ENCODE measurements at places on chromosomes 6 and 20.

GRCh38 chr20:46709459-46710152 lies at the start of gene SLC2A10:
Gene SLC2A10 (plus strand): TSS chr20:46709649. CDS start chr20:46709737, 88 bp downstream.
- DNase-seq: no peak

DNA sequence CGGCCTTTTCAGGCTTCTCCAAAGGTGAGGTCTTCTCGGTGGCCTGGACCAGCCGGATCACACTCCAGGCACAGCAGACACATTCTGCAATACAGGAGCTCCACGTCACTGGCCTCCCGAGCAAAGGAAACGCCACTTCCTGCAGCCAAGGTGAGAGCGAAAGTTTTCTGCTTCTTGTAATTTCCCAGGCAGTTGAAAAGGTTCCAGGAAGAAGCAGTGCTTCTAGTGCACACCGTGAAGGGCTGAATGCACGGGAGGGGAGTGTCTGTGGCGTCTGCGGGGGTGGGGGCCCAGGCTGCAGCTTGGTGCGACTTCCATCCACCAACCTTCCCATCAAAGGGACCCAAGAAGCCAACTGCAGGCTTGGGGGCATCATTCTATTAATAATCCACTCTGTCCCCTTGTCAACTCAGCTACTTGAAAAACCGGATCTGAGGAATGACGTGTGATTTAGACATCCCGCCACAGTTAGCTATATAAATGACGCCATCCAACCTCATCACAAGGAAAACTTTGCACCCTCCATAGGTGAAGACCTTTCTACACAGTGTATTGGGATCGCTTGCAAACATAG lies 61.1 kb downstream of the NFATC2 start:
- peak; percentile 31 for DNase-seq

DNA sequence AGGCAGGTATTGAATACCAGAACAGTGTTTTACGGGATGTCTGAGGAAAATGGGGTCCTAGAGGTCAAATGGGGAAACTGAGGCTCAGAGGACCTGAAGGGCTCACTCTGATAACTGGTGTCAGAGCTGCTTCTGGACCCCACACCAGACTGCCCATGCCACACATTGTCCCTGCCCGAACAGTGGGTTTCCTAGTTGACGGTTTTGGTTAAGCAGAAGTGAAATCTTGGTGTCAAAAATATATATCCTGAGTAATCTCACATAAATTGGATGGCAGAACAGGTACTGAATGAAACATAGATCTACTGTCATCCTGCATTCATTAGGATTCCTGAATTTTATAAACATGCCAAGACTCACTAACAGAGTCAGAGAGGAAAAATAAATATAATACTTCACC lies 16.3 kb downstream of the NOX3 start:
- no peak for DNase-seq

DNA sequence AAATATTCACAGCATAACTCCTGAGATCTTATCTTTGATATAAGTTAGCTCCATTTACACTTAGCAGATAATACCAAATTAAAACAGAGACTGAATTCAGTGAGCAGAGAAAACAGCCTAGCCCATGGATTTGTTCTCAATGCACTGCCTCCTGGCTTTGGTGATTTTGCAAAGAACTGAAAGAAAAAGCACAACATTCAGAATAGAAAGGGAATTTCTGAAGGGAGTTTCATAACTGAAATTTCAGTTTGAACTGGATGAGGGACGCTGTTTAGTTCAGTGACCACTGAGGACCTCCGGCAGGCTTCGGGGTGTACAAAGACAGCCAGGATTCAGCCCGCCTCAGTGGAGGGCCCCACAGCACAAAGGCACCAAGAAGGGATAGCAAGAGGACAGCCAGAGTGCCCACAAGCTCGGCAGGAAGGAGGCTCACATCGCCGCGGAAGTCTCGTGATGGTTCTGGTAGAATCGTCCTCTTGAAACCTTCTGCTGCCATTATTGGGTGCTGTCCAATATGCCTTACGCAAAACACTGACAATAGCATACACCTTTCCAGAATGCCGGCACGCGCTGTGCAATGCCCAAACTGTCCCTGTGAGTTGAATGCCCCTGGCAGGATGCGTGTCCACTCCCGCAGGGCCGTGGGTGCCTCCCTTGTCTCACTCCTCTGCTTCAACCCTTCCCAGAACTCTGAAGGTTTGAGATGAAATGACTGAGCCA lies 9.7 kb upstream of the IRF4 start:
- DNase-seq: no peak

DNA sequence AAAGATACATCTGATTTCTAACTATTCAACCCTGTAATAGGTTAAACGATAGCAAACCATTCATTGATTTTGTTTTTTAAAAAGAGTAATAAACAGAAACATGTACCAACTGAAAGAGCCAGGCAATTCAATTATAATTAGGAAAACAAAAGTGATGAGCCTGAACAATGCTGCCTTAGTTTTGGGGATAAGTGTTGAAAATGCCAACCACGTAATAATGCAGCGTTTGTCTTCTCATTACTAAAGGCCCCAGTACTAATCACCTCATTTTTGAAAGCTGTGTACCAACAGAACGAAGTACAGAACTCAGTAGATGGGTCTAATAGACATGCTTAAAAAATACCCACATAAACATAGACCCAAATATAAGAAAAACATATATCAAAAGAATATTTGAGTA lies 663.6 kb upstream of the CHD6 start:
- DNase-seq: no peak

DNA sequence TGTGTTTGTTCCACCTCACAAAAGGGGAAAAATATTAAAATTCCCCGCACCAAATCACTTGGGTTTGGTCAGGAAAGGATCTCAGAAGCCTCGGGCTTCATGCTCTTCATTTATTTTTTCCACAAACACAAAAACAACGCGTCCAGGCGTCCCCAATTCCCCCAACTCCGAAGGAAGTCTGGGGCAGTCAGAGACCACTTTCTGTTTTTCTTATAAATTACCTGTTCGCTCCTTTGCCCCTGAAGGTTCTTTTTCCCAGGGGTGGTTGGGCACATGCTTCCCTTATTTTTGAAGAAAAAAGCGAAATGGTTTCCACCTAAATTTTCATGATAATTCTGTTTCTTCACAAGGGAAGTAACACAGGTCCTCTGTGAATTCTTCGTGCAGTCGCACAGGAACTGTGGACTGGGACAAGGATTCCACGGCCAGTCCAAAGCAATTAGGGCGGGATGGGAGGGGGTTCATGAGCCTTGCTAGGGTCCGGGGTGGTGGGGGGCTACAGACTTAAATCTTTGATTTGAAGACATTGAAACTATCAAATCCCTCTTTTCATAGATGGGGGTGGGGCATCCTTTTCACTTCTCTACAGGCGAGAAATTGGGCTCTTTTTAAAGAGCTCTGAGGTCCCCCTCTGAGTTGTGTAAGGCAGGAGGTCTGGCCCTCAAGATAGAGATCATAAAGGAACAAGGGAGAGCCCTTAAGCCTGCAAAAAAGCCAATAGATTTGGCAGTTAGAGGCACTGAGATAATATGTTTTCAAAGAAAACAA lies 30.5 kb upstream of the HFE start:
- no peak for DNase-seq

DNA sequence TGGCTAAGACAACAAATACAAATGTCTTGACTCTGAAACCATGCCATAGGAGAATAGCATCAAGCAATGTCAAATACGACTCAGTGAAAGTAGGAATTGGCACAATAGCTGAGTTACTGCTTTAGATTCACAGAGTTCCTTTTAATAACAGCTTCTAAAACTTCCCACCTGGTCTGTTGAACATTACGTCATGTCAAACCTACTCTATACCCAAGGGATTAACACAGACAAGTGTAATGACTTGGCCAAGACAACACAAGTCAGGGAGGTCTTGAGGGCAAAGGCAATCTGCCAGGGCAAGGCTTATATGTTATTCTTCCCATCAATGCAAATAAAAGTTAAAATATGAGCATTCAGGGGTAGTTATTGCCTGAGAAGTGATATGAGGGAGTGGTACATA lies 265.1 kb upstream of the PRDM1 start:
- DNase-seq: no peak

- DNase-seq: no peak
These were observed 148.3 kb downstream of the ZNF217 start for GRCh38 chr20:53445321-53445731.

GRCh38 chr6:106397431-106397830 lies 36.9 kb downstream of the CRYBG1 start:
- DNase-seq: no peak

DNA sequence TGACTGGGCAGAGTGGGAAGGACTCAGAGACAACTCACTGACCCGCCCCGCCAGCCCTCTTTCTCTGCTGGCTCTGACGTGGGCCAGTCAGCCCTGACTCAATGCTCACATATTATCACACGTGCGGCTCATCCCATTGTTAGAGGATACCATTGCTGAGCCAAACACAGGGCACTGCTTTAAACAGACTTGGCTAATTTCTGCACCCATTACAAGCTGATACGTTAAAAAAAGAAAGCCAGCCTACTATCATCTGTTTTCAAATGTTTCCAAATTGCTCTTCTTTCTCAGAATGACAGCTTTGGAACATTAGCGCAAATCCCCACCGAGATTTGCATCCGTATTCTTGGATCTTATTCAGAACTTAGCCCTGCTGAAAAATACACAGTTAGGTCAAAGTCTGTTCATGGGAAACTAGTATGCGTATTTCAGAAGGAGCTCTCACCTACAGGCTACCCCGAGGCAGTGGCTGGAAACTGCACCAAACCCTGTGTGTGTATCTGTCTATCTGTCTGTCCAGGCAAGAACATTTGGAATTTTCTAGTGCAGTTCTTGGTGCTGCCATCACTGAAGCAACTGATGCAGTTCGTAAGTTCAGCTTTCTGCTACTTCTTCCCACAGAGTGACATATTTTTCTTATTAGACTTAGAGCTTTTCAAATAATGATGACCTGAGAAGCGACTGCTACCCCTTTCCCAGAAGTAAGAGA lies 32.8 kb downstream of the RAMACL start:
- DNase-seq: no peak

GRCh38 chr20:25055711-25056495 lies 2.0 kb downstream of the ACSS1 start:
- no peak for DNase-seq

GRCh38 chr6:126268092-126268491 lies 71.8 kb upstream of the CENPW start:
- DNase-seq: no peak

DNA sequence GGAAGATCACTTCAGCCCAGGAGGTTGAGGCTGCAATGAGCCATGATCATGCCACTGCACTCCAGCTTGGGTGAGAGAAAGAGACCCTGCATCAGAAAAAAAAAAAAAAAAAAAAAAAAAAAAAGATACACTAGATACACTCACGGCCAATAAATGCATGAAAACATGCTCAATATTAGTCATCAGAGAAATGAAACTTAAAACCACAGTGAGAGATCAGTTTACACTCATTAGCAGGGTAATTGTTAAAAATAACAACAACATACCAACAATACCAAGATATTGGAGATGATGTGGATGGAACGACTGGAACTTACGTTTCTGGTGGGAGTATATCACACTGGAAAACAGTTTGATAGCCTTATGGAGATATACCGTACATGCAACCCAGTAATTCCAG lies 29.9 kb downstream of the HS3ST5 start:
- DNase-seq: no peak

DNA sequence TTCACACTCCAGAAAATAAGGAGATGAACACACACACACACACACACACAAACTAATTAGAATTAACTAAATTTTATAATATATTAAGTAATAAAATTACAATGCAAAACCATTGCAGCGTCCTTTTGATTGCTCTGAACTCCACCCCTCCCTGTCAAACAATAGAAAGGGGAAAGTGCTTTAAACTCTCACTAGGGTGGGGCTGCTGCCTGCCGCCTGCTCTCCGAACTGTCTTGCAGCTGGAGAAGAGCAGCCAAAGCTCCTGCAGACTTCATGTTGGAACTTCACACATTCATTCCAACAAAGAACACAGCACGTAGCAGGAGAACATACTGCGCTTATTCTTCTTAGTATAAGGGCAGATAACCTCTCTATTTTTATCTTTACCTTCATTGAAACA lies 83.2 kb downstream of the GCLC start:
- DNase-seq: no peak

- no peak for DNase-seq
These were observed 11.9 kb upstream of the HIVEP1 start for GRCh38 chr6:12000174-12000573.

- no peak for DNase-seq
These were observed 773.6 kb upstream of the CHD6 start for GRCh38 chr20:42391807-42392206.

- peak; percentile 16 for DNase-seq
These were observed 38.2 kb downstream of the KIAA1755 start for GRCh38 chr20:38222231-38222922.

GRCh38 chr6:74280130-74280692 lies 584.2 kb downstream of the CD109 start:
- DNase-seq: no peak

GRCh38 chr6:66838764-66839163 lies 1131.7 kb upstream of the EYS start:
- DNase-seq: no peak

- DNase-seq: no peak
These were observed 172.0 kb downstream of the KCNQ5 start for GRCh38 chr6:72793641-72794395.

- DNase-seq: no peak
These were observed 183.5 kb downstream of the GMDS start for GRCh38 chr6:2061880-2062279.

DNA sequence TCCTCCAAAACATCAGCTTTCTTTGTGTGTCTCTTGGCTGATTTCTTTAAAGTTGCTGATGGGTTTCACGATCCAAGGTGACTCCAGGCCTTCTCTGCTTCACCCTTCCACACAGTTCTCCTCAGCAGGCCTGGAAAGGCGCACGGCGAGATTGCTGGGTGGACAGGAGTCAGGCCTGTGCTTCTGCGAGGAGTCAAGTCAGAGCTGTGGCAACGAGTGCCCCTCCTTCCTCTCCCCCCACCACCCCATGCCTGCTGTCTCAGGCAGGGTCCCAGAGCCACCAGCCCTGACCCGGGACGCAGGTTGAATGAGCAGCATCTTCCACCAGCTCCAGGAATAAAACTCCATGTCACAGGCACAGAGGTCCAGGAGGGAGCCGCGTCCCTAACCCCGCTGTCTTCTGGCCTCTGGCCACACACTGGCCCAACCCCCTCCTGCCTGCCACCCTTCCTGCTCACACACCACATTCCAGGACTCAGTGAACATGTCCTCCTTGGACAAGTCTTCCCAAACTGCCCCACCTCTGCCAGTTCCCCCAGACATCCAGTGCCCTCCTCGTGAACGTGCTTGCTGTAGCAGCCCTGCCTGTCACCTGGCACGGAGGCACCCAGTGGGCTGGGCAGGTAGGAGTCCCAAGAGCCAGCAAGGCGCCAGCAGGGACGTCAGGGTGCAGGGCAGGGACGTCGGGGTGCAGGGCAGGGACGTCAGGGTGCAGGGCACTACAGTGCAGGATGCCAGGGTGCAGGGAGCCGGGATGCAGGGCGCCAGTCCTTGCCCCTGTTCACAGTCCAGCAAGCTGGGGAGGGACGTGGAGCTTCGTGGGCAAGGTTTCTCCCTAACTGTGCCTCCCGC lies 7.2 kb upstream of the NTSR1 start:
- no peak for DNase-seq

- no peak for DNase-seq
These were observed 103.8 kb downstream of the KHDC1L start for GRCh38 chr6:73121421-73121993.

Data from T-cell (primary cell).